ENCODE measurements at places on chromosomes 16 and 17.

DNA sequence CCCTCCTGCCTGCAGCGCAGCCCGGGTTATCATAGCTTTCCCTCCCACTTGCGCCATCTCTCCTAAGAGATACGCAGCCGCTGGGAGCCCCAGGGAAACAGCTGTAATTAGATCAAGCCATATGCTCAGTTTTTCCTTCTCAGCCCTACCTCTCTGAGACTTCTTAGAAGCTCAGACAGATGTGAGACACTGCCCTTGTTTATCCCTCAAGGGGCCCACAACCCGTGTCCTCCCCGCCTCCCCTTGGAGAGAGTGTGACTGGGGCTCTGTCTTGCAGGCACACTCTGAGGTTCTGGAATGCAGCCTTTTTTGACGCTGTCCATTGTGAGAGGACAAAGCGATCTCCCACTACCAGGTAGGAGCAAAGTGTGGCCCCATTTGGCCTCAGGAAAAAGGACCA lies 31.2 kb downstream of the CIBAR2 start:
- DNase-seq = no peak

DNA sequence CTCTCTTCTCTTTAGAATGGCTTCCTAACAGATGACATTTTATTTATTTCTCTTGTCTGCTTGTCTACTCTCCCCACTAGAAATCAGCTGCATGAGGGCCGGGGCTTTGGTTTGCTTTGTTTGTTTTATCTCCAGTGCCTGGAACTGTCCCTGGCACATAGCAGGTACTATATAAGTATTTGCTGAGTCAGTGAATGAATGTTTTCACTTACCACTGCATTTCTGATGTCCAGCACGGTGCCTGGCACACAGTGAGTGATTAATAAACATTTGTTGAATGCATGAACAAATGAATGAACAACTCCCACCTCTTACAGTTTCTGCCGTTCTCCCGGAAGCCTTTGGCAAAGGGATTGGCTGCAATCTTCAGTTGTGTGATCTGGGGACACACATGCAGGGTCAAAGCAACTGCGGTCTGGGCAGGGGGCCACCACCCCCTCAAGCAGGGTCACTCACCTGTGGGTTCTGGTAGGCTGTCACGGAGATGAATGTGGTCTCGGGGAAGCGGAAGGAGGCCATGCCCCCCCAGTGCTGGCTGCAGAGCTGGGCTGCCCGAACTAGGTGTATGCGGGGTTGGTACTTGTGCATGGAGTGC lies 3.4 kb downstream of the TBX6 start:
- DNase-seq = no peak

- DNase-seq = no peak
Observed at GRCh38 chr17:48392857-48393256, 37.2 kb downstream of the SKAP1 start.

DNA sequence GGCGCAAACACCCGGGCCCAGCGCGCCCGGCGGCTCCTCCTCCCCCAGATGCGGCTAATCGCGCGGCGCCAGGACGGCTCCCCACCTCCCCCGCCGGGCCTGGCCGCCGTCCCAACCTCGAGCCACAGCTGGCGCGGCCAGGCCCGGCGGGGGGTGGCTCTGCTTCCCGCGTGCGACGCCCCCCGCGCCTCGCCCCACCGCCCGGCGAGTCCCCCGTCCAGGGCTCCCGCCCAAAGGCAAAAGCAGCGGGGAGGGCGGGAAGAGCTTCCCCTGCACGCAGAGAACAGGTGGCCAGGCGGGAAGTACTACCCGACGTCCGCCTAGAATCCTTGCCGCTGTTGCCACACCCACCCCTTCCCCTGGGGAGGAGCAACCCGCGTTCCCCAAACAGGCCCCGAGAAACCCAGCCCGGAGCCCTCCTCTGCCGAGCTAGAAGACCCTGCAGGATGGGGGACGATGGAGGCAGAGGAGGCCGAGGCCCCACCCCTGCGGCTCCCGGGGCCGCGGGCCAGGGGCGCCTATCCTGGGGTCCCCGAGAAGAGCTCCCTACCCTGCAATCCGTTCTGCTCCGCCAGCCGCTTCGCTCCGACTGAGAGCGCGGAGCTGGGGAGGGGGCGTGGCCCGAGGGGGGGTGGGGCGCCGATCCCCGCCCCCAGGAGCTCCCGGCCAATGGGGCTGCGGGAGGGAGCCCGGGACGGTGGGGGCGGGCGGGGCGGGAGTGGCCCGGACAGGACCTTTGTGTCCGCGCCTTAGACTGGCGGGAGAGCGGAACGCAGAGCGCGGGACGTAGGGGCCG lies at the start of gene CARHSP1:
TSS of gene CARHSP1 (minus strand) at position 591 of the 796 bp plus-strand sequence. CDS start 9,678 bp downstream, outside the sequence.
- DNase-seq = peak; percentile 89

DNA sequence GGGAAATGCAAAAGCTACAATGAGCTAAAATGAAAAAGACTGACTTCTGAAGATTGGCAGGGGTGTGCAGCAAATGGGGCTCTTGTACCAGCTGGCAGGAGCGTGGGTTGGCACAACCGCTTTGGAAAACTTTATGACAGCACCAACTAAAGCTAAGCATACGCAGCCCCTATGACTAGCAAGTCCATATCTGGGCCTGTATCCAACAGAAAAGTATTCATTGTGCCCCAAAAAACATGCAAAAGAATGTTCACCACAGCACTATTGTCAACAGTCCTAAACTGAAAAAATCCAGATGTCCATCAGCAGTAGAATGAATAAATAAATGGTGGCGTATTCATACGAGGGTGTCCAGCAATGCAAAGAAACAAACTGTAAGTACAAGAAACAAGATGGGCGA lies 22.6 kb upstream of the ITGA3 start:
- no peak for DNase-seq

GRCh38 chr17:82810644-82811430 lies 29.0 kb downstream of the ZNF750 start:
- DNase-seq = no peak

GRCh38 chr16:90009172-90009899 lies 9.9 kb downstream of the DBNDD1 start:
- no peak for DNase-seq

DNA sequence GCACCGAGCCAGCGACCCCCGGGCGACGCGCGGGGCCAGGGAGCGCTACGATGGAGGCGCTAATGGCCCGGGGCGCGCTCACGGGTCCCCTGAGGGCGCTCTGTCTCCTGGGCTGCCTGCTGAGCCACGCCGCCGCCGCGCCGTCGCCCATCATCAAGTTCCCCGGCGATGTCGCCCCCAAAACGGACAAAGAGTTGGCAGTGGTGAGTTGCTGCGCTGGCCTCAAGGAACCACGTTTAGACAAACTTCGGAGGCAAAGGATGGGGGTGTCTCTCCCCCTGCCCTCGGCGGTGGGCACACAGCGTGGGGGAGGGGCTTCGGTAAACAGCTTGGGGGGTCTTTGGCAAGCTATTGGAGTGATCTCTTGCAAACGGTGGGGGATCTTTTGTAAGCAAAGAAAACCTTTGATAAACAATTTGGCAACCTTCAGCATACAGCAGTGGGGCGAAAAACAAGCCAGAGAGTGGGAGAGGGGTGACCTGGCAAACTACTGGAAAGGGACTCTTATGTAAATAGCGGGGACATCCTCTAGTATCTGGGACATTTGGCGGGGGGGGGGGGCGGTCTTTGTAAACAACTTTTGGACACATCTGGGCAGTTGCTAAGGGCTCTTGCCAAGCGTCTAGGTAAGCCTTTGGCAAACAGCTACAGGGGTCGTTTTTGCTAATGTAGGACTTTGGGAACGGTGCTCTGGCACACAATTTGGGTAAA lies 587 bp downstream of the MMP2 start:
- DNase-seq = no peak

DNA sequence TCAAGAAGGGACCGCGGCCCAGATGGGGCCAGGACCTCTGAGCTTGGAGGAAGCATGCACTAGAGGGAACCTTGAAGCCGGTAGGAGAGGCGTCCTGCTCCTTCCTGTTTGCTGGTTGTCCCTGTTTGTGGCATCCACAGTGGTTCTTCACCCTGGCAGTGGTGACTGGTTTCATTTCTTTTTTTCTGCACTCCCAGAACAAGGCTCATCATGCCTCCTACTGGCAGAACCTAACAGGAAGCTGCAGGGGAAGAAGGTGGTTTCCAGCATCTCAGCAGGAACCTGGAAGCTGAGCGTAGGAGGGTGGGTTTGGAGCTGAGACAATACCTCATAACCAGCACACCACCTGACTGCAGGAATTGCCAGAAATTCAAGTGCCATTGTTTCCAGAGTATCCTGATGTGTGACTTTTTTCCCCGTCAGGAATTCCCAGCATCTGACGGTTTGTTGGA lies 5.8 kb downstream of the TMEM231 start:
- peak; percentile 0 for DNase-seq

DNA sequence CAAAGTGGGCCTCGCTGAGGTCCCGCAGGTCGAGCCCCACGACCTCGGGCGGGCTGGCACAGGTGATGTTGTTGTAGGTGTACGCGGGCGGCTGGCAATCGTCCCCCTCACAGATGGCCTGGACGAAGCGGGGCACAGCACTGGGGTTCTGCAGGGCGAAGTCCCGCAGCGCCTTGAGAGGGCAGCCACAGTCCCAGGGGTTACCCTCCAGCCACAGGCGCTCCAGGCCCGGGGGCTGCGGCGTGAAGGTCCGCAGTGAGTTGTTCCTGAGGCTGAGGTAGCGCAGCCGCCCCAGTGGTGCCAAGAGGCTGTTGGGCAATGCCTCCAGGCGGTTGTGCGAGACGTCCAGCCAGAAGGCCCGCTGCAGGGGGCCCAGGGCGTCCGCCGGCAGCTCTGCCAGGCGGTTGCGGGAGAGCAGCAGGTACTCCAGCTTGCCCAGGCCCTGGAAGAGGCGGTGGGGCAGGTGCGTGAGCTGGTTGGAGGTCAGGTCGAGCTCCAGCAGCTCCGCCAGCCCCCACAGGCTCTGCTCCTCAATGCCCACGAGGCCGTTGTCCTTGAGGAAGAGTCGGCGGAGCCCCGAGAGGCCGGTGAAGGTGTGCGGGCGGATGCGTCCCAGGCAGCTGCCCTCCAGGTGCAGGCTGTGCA lies 2.8 kb downstream of the IGFALS start:
- no peak for DNase-seq

GRCh38 chr16:57178793-57179212 lies 7.0 kb downstream of the PSME3IP1 start:
- DNase-seq = no peak

DNA sequence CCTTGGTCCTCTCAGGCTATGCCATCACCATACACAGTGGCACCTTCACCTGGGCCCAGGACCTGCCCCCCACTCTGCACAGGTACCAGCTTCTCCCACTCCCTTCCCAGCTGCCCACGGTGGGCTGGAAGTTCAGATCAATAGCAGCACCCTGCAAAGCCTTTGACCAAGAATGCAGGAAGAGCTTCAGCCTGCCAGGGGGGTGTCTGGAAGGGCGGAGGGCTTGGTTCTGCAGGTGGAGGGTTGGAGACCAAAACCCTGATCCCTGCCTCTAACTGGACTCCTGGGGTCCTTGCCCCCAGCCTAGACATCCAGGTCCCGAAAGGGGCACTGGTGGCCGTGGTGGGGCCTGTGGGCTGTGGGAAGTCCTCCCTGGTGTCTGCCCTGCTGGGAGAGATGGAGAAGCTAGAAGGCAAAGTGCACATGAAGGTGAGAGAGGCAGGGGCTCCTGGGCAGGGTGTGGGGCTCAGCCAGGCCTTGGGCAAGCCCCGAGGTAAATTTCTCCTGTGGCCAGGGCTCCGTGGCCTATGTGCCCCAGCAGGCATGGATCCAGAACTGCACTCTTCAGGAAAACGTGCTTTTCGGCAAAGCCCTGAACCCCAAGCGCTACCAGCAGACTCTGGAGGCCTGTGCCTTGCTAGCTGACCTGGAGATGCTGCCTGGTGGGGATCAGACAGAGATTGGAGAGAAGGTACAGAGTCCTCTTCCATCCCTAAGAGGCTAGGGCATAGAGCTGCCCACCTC lies 34.3 kb downstream of the ABCC3 start:
- DNase-seq = no peak

DNA sequence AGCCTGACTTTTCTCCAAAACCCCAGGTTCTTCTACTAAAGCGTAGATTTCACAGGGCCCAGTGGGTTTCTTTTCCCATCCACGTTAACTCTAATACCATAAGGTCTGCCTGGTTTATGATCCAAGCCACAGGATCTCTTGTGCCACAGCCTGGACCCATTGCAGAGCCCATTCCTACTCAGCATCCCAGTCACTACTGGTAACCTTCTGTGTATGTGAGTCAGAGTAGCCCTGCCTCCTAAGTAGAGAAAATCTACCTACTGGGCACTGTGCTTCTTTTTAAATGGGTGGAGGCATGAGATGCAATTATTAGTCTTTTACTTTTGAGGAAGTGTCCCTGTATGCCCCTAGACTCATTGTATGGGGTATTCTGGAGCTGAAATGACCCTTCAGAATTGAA lies 13.5 kb downstream of the CCL11 start:
- DNase-seq = no peak

- peak; percentile 38 for DNase-seq
Observed at GRCh38 chr17:60392845-60393702, 1.1 kb upstream of the USP32 start.

- DNase-seq = no peak
Observed at GRCh38 chr17:50219342-50219741, 17.9 kb upstream of the COL1A1 start.

- no peak for DNase-seq
Observed at GRCh38 chr17:35079547-35080423, 16.3 kb upstream of the RFFL start.

GRCh38 chr17:77459018-77459755 lies 318.4 kb downstream of the SEC14L1 start:
- no peak for DNase-seq

DNA sequence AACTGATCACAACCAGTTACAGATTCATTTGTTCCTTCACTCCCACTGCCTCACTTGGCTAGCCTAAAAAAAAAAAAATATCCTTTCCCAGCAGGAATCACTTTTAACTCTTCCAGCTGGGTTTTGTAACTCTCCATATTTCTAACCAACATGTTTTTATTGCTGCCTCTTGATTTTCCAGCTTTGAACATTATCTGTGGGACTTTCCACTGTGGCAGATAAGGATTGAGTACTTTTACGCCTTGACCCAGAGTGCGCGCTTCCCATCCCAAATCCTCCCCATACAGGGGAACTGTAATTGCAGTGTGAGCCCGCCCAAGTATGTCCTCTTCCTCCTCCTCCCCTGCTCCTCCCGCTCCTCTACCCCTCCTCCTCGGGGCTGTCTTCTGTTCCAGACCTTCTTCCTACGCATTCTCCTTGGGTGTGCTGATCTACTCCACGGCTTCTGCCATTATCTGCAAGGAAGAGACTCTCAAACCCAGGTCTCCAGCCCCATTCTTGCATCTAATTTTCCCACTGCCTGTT lies 43.4 kb downstream of the CYB5D2 start:
- DNase-seq = no peak

DNA sequence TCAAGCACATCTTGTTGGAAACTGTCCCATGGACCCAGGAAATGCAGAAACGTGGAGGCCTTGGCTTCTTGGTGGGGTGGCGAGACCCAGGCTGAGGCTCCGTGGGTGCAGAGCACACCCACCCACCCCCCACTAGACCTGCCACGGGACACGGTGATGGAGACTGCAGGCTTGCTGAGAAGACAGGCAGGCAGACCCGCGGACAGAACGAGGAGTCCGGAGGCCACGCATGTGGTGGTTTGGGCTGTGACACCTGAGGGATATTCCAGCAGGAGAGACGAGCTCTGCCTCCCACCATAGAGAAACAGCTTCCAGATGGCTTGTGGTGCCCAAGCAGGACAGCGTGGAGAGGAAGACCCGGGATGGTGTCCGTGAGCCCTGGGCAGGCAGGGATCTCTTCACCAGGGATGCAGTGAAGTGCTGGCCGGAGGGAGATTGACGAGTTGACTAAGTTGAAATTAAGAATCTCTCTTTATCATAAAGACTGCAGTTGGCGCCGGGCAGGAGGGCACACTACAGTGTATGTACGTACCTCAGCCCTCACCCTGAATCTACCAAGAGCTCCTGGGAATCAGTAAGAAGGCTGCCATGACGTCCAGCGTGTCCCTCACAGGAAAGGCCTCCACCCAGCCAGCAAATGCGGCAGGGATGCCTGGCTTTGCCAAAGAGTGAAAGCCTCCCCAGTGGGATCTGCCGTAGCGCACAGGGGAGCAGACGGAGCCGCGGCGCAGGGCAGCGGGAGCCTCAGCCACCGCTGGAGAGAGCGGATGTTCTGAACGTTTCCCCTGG lies 8.2 kb downstream of the UBE2I start:
- DNase-seq = no peak

Measured in NCI-H1436 (cell line).